ENCODE measurements at places on chromosomes 4 and X. TPM values are rescaled to one million over a fixed set of nuclear protein-coding genes. Genes with fewer than 3 reads are reported as not detected.

Gene MAGEC1
- total RNA-seq, result not detected

Gene GABRQ
- 0.08 TPM for total RNA-seq

- no peak for DNase-seq
Observed at GRCh38 chr4:39823191-39823590, 125.3 kb downstream of the UBE2K start.

Gene XAGE1A
- total RNA-seq, result not detected

Gene CPLX1
- total RNA-seq, result not detected

- no peak for DNase-seq
Observed at GRCh38 chr4:138727731-138728130, 287.9 kb upstream of the NOCT start.

Gene HSD17B13
- total RNA-seq, result 0.04 TPM

DNA sequence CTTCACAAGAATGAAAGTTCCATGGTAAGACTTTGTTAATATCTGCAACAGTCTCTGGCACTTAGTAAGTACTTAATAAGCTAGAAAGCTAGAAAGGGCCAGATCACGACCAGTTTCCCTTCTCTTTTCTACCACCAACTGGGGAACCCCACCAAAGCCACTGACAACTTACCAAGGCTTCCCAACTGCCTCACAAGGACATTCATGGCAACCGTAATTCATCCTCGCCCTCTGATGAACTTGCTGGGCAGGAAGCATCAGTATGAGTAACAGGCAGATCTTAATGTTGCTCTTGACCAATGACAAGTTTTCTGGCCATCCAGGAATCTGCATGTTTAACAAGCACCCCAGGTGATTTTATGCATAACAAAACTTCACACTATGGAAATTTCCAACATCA, 23.2 kb upstream of the ZCCHC13 start:
- no peak for DNase-seq

GRCh38 chr4:58983887-58984286, 1873.7 kb upstream of the IGFBP7 start:
- DNase-seq, result no peak

GRCh38 chr4:152534541-152535359, 1.1 kb downstream of the FBXW7 start:
- DNase-seq, result no peak

- DNase-seq, result no peak
Observed at GRCh38 chr4:164807611-164808010, 53.7 kb downstream of the SMIM31 start.

GRCh38 chr4:166498546-166498945, 625.5 kb downstream of the TLL1 start:
- no peak for DNase-seq

- no peak for DNase-seq
Observed at GRCh38 chr4:165301833-165302232, 25.6 kb upstream of the MSMO1 start.

GRCh38 chr4:108919226-108919893, 156.5 kb upstream of the ETNPPL start:
- no peak for DNase-seq

DNA sequence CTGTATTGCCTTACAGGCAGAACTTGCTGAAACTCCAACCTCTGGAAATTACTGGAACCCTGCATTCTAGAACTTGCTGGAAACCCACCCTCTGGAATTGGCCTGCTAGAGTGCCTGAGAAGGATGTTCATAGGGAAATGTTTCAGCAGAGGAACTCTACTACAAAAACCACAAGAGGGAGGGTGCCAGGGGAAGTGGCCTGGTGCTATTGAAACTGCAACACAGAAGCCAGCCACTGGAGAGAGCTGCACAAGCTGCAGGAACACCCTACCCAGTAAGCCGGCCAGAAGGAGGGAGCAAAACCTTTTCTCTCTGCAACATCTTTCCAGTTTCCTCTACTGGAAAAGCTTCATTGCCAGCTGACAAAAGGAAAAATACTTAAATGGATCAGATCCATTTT, 2.5 kb upstream of the BRWD3 start:
- DNase-seq, result no peak

- no peak for DNase-seq
Observed at GRCh38 chrX:41405551-41405950, 41.6 kb upstream of the NYX start.

GRCh38 chr4:128347930-128348660, 60.5 kb upstream of the PGRMC2 start:
- no peak for DNase-seq

Gene WNK3
- 6.5 TPM for total RNA-seq

GRCh38 chr4:3237266-3237665, 11.7 kb upstream of the MSANTD1 start:
- no peak for DNase-seq

DNA sequence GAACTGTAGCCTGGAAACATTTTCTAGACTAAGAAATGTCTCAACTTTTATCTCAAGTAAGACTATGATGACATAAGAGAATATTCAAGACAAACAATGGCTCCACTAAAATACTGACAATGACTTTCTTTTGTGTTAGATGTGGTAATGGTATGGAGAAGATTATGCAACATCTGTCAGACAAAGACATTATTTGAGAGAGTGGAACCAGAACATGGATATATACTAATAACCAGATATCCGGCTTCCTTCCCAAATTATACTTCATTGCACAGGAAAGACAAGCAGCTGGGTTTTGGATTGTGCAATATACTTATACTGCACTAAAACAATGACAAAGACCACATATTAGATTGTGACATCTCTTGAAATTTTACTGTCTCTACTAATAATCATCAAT, 290.8 kb upstream of the GIMD1 start:
- DNase-seq, result no peak

DNA sequence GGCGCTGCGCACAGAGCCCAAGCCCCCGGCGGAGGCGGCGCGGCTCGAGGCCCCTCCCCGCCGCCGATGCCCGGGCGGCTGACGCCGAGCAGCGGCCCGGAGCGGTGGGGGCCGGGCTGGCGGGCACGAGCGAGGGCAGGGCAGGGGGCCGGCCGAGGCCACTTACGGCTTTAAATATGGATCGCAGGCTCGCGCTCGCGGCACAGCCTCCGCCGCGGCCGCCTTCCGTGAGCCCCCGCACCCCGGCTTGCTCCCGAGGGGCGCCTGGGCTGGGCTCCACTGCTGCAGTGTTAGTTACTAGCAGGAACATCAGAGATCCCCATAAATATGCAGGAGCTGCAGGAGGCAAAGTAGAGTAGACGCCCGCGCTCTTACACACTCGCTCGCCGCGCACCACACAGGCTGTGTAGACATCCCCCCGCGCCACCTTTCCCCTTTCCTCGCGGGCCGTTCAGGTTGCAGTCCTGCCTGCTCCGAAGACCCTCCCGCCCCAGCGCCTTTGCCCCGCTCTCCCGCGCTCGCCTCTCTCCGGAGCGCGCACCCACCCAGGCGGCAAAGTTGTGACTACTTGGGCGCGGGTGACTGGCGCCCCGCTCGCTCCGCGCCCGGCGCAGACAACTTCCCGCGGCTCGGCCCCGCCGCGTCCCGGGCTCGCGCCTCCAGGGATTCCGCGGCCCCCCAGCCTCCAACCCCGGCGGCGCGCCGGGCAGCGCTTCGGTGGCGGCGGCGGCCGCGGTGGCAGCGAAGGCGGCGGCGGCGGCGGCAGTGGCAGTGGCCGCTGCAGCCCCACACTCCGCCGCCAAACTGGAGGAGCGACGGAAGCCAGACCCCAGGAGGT, 152.0 kb upstream of the SLC4A4 start:
- no peak for DNase-seq
